SJCRH30 (cell line): ENCODE measurements at places on chromosomes 5 and 9.

DNA sequence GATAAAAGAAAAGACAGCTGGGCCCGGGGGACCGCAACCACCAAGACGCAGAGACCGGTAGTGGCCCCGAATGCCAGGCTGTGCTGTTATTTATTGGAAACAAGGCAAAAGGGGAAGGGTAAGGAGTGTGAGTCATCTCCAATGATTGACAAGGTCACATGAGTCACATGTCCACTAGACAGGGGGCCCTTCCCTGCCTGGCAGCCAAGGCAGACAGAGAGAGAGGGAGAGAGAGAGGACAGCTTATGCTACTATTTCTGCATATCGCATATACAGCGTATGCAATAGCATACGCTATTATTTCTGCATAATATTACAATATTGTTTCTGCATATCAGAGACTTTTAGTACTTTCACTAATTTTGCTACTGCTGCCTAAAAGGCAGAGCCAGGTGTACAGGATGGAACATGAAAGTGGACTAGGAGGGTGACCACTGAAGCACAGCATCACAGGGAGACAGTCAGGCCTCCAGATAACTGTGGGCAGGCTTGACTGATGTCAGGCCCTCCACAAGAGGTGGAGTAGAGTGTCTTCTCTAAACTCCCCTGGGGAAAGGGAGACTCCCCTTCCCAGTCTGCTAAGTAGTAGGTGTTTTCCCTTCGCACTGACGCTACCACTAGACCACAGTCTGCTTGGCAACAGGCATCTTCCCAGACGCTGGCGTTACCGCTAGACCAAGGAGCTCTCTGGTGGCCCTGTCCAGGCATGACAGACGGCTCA is 50.3 kb downstream of the RFX3 start:
- DNase-seq, result no peak

GRCh38 chr5:29162297-29162696 is 2031.2 kb upstream of the CDH6 start:
- no peak for DNase-seq

DNA sequence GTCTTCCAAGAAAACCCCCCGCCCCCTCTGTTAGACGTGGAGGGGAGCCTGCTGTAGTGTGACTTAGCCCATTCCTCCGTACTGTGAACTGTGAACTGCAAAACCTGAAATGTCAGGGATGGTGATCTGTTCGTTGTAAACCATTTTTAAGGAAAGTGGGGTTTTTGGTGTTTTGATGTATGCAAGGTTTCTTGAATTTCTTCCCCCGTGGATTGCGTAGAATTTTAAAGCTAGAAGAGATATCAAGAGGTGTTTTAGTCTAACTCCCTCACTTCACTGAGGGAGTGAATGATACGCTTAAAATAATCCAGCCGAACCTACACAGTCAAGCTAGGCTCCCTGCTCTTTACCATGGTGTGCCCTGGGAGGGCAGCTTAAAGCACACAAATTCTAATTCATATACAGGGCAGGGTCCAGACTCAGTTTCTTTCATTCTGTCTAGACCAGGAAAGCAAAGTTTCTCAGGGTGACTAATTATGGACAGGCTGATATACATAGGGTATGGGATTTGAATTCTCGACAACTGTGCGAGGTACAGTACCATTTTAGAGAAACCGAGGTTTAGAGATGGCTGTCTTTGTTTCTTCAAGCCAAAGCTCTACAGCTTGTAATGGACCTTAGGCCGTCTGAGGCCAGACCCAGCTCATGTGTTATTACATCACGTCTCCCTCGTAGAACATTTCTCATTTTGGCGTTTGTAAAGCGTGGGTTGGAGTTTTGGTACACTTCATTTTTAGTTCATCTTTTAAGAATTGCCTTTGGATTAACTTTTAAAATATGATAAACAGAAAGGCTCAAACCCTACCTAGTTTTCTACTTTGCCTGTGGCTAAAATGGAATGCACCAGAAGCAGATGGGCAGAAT is 2.7 kb downstream of the PTGER4 start:
- no peak for DNase-seq

DNA sequence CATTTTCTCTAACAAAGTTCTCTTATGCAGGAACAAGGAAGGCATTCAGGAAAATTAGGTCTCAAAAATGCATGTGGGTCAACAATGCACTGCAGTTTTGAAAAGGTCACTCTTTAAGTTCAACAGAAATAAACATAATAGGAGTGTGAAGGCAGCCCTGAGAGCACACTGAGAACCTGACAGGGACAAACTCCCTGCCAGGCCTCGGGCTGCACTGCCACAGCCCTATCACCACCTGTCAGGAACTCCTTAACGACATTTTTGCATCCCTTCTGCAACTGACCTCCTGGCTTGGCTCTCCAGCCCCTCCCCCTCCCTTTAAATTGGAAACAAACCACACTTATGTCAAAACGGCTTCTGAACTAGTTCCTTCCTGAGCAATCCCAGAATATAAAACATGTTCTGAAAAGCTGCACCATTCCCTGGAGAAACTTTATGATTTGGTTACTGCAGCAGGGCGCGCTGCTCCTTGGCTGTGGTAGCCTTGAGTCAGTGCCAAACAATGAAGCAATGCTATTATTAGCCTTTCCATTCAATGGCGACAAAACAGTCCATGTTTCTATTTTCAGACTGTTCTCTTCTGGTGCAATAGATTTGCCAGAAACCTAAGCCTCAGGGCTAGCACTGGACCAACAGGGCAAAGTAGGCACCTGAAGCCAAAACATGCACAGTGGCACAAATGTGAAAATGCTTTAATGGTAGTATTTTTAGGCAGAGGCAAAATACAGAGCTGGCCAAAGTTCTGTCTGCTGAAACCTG is 160.1 kb upstream of the ZNF608 start:
- DNase-seq, result peak; percentile 57

DNA sequence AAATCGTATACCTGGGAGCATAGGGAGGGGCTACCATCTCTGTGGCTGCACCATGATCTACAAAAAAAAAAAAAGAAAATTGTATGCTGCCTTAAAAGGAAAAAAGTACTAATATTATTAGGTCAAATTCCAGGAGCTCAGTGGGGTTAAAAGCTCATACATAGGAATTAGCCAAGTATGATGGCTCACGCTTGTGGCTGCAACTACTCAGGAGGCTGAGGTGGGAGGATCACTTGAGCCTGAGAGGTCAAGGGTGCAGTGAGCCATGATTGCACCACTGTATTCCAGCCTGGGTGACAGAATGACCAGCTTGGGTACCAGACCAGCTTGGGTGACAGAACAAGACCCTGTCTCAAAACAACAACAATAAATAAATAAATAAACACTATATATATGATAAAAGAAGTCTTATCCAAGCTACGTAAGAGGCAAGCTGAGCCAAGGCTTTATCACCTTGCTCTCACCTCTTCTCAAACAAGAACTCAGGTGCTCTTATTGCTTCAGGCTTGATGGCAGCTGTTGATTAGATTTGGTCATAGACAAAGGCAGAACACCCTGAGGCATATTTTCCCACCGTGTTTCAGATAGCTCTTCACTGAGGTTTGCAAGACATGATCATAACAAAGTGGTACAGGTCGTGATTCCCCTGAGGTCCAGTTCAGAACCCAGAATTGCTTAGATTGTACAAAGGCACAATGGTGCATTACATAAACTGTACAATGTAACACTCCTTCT is 3.3 kb upstream of the FBXW11 start:
- DNase-seq, result no peak

GRCh38 chr5:15003511-15003920 is 131.9 kb upstream of the ANKH start:
- peak; percentile 33 for DNase-seq

GRCh38 chr9:117415358-117415914 is 579 bp upstream of the ASTN2 start:
- DNase-seq, result peak; percentile 54

DNA sequence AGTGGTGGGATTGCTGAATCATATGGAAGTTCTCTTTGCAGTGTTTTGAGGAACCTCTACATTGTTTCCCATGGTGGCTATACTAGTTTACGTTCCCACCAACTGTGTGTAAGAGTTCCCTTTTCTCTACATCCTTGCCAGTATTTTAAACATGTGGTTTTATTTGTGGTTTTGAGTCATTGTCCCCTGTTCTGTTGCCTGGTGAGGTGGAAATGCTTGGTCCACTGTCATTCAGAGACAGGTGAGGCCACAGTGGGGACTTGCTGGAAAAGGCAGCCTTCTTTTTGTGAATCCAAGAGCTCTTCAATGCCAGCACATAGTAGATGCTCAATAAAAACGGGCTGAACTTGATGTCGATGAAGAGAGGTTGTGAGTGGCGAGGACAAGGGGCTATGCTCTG is 44.2 kb downstream of the SH3PXD2B start:
- no peak for DNase-seq

DNA sequence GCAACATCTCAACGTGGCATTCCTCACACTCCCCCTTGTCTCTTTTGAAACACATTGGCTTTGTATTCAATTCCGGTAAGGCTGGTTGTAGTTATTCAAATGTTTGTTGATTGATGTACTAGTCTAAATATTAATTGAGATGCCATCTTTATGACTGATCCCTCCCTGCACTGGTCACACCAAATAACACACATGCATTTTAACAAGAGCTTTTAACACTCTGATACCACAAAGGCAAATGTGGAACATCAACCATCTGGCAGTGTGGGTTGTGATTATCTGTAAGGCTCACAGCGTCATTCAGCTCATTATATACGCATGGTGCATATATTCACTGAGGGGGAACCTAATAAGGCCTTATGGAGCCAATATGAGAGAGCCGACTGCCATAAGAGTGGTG is 305.0 kb downstream of the TENT4A start:
- no peak for DNase-seq

DNA sequence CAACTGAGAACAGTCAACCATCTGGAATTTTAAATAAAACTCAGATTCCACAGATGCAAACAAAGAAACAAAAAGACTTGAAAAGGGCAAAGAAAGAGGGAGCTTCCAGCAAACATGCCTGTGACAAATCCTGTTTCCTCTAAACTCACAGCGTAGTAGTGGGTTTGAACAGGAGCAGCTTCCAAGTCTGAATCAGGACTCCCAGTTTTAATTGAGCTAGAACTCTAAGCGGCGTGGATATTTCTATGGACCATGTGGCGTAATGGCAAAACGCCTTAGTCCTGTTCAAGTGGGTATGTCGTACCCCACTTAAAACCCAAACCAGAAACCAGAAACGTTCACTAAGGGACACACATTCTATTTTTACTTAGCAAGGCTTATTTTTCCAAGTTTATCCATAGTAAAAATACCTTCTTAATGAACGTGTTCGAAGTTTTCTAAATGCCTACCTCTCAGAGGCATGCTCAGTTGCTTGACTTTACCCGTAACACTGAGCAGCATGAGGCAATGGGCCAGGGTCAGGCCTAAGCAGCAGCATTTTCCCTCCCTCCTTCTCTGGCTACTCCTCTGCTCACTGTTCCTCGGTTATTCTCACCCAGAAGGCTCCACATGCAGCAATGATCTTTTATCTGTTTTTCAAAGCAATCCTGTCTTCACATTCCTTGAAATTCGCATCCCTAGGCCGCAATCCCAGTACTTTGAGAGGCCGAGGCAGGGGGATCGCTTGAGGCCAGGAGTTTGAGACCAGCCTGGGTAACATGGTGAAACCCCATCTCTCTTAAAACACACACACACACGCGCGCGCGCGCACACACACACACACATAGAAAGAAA is 77.9 kb downstream of the FNBP1 start:
- no peak for DNase-seq

DNA sequence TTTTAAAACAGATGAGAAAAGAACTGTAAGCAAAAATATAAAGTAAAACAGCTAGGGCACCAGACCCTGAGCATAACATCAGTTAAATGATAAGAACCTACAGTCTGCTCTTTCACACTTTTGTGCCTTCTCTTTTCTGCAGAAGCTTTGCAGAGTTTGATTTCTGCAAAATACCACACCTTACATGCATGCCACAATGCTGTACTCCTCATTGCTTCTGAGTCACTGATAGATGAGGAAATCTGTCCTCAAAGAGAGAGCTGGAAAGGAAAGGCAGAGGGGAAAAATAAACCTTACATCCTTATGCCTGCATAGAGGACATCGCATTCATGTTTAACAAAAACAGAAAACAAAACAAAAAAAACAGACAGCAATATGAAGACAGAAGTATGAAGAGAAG is 142.9 kb downstream of the ATPSCKMT start:
- no peak for DNase-seq

- DNase-seq, result no peak
These were observed 10.7 kb downstream of the OTULIN start for GRCh38 chr5:14674983-14675854.

GRCh38 chr9:138031186-138031585 is 153.6 kb downstream of the CACNA1B start:
- no peak for DNase-seq

- peak; percentile 32 for DNase-seq
These were observed 80.6 kb downstream of the MYO10 start for GRCh38 chr5:16855485-16855884.

- no peak for DNase-seq
These were observed 63.3 kb downstream of the CARTPT start for GRCh38 chr5:71782393-71782770.

DNA sequence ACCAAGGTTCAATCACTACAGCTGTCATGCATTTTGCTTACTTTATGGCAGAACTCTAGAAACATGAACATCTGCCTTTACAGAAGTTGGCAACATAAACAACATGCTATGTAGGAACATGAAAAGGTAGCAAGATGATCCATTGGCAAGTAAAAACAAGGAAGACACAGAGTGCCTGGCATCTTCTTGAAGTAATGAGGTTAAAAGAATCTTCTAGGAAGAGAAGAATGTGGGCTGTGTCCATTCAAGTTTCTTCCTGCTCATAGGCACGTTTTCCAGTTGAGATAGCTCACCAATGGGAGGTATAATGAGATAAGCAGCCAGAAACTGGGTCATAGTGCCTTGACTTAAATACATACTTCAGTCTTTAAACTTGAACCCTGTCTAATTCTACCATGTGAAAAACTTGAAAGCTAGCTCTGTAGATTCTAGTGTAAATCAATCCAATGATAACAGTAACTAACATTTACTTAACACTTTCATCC is 109.4 kb upstream of the PRLR start:
- DNase-seq, result no peak

DNA sequence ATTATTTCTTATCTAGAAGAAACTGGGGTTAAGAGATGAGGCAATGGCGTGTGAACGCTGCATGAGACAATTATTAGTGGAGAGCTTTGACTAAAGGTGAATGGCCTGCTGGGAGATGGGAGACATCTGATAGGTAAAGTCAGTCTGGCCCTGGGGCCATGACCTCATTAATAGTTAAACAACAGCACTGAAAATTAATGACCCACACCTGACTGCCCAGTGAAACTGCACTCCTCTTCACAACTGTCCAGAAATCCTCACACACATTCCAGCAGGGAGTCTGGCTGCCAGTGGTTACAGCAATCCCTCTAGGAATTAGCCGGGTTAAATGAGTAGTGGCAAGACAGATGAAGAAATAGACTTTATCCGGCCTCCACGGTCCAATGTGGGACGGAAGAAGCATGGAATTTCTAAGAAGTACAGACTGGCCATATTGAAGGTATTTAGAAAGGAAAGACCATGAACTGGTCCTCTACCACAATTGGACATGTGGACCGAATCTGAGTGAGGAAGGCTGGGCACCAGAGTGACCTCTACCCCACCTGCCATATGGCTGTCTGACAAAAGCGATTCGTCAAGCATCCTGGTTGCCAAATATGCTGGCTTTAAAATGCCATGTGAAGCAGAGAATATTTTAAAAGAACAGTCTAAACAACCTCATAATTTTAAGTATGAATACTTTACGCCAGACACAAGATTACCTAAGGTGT is 138.4 kb downstream of the EFNA5 start:
- peak; percentile 48 for DNase-seq
